ENCODE measurements at places on chromosomes 7 and 10. TPM values are rescaled to one million over a fixed set of nuclear protein-coding genes. Genes with fewer than 3 reads are reported as not detected.

Gene SPAG6
- 67.2 TPM for total RNA-seq

Gene ZNF487
- 3.2 TPM for total RNA-seq

Gene DENND10
- 39.7 TPM for total RNA-seq

Gene ADAP1
- total RNA-seq, result 8.6 TPM

Gene CYP2W1
- total RNA-seq, result 0.30 TPM

Gene SHH
- 28.2 TPM for total RNA-seq

Gene TAS2R3
- 1.1 TPM for total RNA-seq

Gene BBS9
- total RNA-seq, result 27.3 TPM

Gene ABCA13
- total RNA-seq, result 86.7 TPM

Gene PIP
- not detected for total RNA-seq

Gene ADCYAP1R1
- 0.32 TPM for total RNA-seq

Gene CYP2C19
- total RNA-seq, result 0.38 TPM

Gene ELFN1
- total RNA-seq, result 11.0 TPM

Gene SMO
- 7.6 TPM for total RNA-seq

Gene CFAP70
- total RNA-seq, result 2.6 TPM

Gene WNT8B
- total RNA-seq, result 0.83 TPM

Gene VAX1
- 0.95 TPM for total RNA-seq

Gene ELAPOR2
- total RNA-seq, result 50.1 TPM

Gene CDHR1
- total RNA-seq, result 2.7 TPM

Gene SPDYE9
- 0.90 TPM for total RNA-seq

Gene COL1A2
- 0.95 TPM for total RNA-seq

Gene VPS41
- 54.6 TPM for total RNA-seq

Gene MCM10
- total RNA-seq, result 1.3 TPM

Gene AGR3
- not detected for total RNA-seq

Gene TBX20
- 0.43 TPM for total RNA-seq

Gene ADGRA1
- total RNA-seq, result 1.9 TPM

Gene TUBAL3
- not detected for total RNA-seq

Gene LIPF
- 0.66 TPM for total RNA-seq

Gene CPVL
- total RNA-seq, result 5.7 TPM

Gene PPP1R3C
- 38.6 TPM for total RNA-seq

Gene TMEM236
- not detected for total RNA-seq

Gene SPDYE6
- 8.2 TPM for total RNA-seq

Gene ODAD2
- 2.3 TPM for total RNA-seq

Gene CHAT
- 2.4 TPM for total RNA-seq

Gene ZNF727
- total RNA-seq, result 0.05 TPM

Gene TMEM196
- 13.0 TPM for total RNA-seq

Gene STARD3NL
- total RNA-seq, result 32.4 TPM

Gene ADO
- total RNA-seq, result 28.2 TPM

Gene LRMDA
- 5.2 TPM for total RNA-seq

Gene MYO3A
- 2.7 TPM for total RNA-seq

Gene HSPA12A
- total RNA-seq, result 28.8 TPM

Gene DOCK4
- 29.4 TPM for total RNA-seq

Gene CYP26A1
- not detected for total RNA-seq

Gene CALHM3
- total RNA-seq, result 1.1 TPM

Gene AKR1E2
- total RNA-seq, result 7.2 TPM

Gene USP54
- 29.0 TPM for total RNA-seq

Gene HABP2
- 0.20 TPM for total RNA-seq

Gene DGKI
- 30.3 TPM for total RNA-seq

Gene DYNC1I1
- 4.4 TPM for total RNA-seq

Gene TMEM139
- 5.7 TPM for total RNA-seq

Gene PDK4
- 0.22 TPM for total RNA-seq

Gene NUTM2B
- 5.8 TPM for total RNA-seq

Gene SPDYE11
- 0.78 TPM for total RNA-seq

Gene SPDYE2B
- not detected for total RNA-seq

Gene ARHGAP21
- total RNA-seq, result 87.9 TPM

Gene HECW1
- total RNA-seq, result 17.1 TPM

Gene MKX
- 1.9 TPM for total RNA-seq

Gene FRMPD2
- total RNA-seq, result 1.7 TPM

Gene ARHGEF5
- 0.31 TPM for total RNA-seq

Gene H2AZ2
- total RNA-seq, result 270 TPM
